BJ (cell line): ENCODE measurements at places on chromosomes 16 and 17. TPM values are rescaled to one million over a fixed set of nuclear protein-coding genes. Genes with fewer than 3 reads are reported as not detected.

The EVI2B gene
- 0.12 and 0.43 TPM in 2 replicates for polyA plus RNA-seq

The MEIOC gene
- 0.26 TPM in 2 replicates for polyA plus RNA-seq

The LRRC46 gene
- polyA plus RNA-seq, result 0.58 and 0.80 TPM in 2 replicates

The MPP3 gene
- 4.6 and 7.9 TPM in 2 replicates for polyA plus RNA-seq

The FUS gene
- 109 and 113 TPM in 2 replicates for polyA plus RNA-seq

The KRT9 gene
- polyA plus RNA-seq, result 0.04 TPM in 1 of 2 replicates, not detected in the other

The CDH3 gene
- polyA plus RNA-seq, result 0.39 and 1.1 TPM in 2 replicates

The SLC4A1 gene
- not detected in 2 replicates for polyA plus RNA-seq

DNA sequence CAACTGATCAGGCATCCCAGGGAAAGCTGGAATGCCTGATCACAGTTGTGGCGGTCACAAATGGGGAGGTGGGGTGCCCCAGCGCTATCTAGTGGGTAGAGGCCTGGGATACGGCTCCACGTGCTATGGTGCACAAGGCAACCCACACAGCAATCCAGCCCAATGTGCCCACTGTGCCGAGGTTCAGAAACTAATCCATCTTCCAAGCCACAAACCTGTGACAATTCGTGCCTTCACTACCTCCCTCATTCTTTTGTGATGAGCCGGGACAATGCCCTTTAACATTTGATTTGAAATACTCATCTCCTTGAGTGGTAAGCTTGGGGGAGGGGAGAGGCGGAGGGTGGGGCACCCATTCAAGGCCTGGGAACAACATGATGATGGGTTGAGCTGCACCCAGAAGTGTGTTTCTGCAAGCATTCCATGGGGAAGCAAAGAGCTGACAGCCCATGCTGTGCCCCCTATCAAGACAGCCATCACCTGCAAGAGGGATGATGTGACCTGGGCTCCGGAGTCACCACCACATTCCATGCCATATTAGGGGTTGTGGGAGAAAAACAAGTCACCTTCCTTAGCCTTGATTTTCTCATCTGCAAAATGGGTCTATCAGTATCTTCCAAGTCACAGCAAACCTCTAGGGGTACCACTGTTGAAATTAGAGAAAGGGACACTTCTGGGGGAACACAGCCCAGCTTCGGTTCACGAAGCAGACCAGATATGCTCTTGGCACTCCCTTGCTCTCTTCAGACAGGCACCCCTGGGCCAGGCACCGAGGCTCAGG lies 3.7 kb downstream of the ELOB start:
- no peak for DNase-seq

GRCh38 chr17:61555127-61555566 lies 35.9 kb downstream of the NACA2 start:
- no peak for DNase-seq

DNA sequence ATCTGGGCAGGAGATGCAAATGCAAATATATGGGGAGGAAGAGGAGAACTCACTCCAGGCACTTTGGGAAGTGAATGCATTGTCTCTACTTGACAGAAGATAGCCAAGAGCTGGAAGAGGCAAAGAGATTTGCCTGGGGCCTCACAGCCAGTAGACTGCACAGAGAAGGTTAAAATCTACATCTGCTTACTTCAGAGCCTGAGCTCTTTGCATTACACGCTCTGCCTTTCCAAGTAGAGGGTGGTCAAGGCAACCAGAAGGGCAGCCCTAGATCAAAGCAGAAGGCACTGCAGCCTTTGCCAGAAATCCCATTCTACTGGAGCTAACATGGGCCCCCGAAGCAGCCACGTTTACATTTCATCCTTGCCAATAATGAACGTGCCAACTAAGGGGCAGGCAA lies 407.2 kb upstream of the CCL2 start:
- no peak for DNase-seq

GRCh38 chr16:87131061-87131995 lies 185.9 kb downstream of the C16orf95 start:
- DNase-seq, result no peak

DNA sequence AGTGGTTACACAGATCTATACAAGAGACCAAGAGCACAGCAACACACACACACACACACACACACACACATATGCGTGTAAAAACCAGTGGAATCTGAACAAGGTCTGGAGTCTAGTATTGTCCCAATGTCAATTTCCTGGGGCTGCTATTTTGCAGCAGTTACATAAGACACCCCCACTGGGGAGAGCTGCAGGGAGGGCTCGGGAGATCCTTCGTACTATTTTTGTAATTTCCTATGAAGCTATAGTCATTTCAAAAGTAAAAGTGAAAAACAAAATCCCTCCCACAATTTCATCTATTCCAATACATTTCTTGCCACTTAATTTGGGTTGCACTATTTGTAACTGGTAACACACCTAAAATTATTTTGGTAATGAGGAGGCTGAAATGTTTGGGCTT lies 68.5 kb downstream of the C16orf95 start:
- no peak for DNase-seq

DNA sequence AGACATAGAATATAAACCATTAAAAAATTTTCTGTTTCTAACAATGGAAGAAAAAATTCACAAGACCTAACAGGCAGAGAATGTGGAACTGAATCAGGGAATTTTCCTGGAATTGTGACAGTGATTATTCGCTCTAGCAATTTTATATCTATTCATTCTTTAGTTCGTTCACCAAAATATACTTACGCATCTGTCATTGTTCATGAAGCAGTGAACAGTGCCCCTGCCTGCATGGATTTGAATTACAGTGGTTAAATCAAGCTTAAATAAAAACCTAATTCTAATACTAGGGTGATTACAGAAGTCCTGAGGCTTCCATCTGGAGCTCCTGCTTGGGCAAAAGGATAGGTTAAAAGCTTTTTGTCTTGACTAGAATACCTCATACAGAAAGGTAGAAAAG lies 48.6 kb downstream of the ABCA8 start:
- DNase-seq, result no peak

GRCh38 chr17:48002916-48003416 lies 32.1 kb downstream of the CDK5RAP3 start:
- no peak for DNase-seq

GRCh38 chr17:71325117-71325516 lies 795.7 kb upstream of the SOX9 start:
- DNase-seq, result no peak

- DNase-seq, result no peak
Measured at GRCh38 chr17:63652106-63652505, 29.9 kb downstream of the MAP3K3 start.

- DNase-seq, result no peak
Measured at GRCh38 chr16:27149986-27150385, 53.3 kb upstream of the KDM8 start.

DNA sequence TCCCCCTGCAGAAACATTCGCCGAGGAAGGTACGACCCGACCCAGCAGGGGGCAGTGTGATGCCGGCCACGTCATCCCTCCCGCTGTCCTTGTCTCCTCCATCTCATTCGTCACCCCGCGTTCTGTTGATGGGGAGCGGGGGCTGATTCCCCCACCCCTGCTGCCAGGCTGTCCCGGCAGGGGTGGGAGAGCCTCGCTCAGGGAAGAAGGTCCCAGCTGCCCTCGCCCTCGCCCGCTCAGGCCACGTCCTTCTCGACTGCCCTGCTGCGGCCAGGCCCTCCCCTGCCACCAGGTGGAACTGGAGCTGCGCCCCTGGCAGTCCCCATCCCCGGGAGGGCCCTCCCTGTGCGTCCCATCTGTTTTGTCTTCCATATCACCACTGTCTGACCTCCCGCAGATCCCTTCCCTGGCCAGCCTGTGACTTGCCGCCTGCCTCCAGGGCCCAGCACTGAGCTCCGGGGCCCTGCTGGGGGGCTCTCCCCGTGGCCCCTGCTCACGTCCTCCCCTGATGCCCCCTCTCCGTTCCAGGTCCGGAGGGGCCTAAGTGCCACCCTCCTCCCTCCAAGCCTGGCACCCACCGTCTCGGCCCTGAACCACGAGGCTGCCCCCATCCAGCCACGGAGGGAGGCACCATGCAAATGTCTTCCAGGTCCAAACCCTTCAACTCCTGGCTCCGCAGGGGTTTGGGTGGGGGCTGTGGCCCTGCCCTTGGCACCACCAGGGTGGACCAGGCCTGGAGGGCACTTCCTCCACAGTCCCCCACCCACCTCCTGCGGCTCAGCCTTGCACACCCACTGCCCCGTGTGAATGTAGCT lies 20.6 kb downstream of the ADAM11 start:
- DNase-seq, result no peak

DNA sequence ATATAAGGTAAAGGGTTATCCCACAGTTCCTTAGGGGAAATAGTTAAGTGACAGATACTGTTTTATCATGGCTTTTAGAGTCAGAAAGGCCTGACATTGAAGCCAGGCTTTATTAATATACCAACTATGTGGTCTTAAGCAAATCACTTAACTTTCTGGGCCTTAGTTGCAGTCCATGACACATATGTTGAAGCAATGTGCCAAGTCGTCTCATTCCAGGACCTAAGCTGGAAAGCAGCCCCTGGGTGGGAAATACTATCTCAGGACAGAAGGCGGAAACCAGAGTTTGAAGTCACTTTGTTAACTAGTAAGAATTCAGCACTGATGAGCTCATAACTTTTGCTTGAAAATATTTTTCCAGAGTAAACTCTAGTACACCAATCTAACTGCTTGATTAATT lies 80.0 kb downstream of the USP32 start:
- DNase-seq, result no peak

GRCh38 chr17:57528058-57528451 lies 217.0 kb downstream of the CCDC182 start:
- no peak for DNase-seq

- no peak for DNase-seq
Measured at GRCh38 chr16:26712876-26713275, 353.9 kb upstream of the C16orf82 start.

DNA sequence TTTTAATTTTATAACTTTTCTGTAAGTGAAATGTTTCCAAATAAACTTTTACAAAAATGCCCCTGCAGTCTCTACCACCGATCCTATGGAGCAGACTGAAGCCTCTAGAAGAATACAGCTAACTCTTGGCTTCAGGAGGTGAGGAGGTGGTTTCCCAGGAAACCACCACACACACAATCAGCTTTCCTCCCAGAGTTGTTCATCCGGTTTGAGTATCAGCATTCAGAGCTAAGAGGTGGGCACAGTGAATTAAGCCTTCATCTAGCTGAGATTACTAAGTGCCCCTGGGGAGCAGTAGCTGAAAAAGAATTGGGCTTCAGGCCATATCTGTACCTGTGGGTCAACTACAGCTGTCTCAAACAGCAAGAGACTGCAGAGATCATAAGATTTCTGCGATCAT lies 139.7 kb downstream of the AATF start:
- no peak for DNase-seq

DNA sequence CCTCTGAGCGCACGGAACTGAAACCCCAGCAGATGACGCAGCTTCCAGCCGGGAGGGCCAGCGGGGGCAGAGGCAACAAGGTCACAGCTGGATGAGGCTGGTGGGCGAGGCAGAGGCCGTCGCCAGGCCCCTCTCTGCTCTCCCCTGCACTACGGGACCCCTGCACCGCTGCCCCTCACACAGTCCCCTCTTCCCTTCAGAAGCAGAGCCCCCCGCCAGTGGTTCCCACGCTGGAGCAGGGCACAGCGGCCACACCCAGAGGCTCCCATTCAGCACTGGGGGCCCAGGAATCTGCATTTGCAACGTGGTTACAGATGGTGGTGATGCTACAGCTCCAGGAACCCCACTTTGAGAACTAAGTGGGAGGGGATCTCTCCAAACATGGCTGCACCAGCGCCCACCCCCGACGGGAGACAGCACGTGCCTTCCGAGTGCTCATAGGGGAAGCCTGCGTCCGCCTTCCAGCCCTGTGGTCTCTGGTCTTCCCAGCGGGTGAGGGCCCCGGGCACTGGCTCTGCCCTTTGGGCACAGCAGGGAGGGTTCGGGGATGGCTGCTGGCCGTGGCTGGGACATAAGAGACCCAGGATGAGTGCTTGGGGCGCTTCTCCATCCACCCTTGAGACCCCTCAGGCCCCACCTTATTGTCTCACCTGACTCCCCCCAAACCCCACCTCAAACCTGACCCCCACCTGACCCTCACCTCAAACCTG lies 4.7 kb upstream of the RAB40B start:
- DNase-seq, result no peak

DNA sequence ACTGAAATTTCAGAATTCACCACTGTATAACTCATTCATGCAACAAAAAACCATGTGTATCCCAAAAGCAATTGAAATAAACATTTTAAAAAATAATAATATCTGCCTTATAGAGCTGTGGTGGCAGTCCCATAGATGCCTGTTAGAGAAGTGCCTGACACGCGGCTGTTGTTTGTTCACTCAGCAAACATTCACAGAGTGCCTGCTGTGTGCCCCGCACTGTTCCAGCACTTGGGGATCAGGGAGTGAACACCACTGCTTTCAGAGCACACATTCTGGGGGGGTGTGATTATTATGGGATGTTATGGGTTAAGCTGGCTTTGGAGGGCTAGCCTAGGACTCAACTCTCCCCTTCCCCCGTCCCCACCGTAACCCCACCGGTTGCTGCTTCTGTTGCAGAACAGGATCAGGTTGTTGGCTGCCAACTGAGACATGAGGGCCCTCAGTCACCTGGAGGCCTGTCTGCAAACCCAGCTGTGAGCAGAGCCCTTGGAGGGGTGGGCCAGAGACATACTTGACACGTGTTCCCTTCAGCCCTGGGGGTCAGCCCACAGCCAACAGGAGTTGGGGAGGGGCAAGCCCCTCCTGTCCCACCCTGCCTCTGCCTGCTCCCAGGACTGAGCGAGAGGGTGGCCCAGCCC lies 103.3 kb upstream of the CIBAR2 start:
- DNase-seq, result no peak

- DNase-seq, result peak; percentile 49
Measured at GRCh38 chr16:74606521-74607309, at the start of gene GLG1. Gene GLG1 (minus strand): TSS chr16:74607114. CDS start chr16:74607094, 20 bp downstream.

- no peak for DNase-seq
Measured at GRCh38 chr16:75192606-75193264, 14.2 kb downstream of the CTRB2 start.
